Activated T-helper 1 cell treated with anti-CD3 and anti-CD28 coated beads, Interleukin-2, amount 50 U/mL, for 16 hours (primary cell): ENCODE measurements at places on chromosomes 7 and 10.

DNA sequence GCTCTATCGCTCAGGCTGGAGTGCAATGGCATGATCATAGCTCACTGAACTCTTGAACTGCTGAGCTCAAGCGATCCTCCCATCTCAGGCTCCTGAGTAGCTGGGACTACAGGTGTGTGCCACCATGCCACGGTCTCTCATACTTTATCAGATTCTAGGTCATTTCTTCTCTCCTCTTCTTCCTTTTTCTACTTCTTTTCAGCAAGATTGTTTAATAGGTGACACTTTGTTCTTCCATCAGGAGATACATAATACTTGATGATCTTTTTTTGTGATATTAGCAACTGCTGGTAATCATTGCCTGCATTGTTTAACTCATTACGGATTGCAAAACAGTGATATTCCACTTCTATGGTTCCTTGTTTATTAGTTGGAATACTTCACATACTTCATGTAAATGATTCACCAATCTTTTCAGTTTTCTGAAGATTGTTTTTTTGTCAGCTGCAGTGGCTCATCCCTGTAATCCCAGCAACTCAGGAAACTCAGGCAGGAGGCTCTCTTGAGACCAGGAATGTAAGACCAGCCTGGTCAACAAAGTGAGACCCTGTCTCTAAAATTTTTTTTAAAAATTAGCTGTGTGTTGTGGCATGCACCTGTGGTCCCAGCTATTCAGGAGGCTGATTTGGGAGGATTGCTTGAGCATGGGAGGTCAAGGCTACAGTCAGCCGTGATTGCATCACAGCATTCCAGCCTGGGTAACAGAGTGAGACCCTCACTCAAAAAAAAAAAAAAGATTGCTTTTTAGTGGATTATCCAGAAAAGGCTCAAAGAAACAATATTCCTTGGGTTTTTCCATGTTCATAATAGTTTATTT lies 36.2 kb upstream of the CHST3 start:
- DNase-seq, result no peak

DNA sequence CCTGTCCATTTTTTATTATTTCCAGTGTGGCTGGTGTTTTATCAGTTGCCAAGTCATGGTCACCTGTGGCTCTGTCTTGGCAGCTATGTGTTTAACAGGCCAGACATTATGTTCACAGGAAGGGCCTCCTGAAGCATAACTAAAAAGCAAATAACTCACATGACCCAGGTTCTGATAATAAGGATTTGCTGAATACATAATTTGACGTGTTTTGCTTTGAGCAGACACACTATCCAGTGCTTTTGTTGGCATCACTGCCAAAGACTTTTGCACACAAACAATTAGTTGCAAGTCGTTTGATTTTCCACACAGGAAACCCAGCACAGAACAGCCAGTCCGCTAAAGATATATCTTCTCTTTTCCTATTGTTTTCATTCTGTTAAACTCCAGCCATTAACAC lies 173.6 kb downstream of the ARL4A start:
- DNase-seq, result no peak

DNA sequence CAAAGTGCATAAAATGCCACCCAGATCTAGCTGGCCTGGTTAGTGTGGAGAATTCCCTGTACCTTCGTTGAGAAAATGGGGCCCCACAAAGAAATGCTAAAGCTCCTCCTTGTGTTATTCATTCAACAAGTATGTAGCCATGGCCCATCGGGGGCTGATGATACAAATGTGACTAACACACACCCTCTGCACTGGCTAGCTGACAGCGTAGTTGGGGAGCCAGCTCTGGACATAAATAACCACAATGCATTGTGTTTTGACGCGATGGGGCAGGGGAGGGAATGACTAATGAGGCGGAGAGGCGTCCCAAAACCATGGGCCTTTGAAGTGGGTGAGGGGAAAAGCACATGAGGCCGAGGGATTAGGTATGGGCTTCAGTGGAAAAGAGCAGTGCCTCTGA lies 28.2 kb upstream of the ASL start:
- no peak for DNase-seq

DNA sequence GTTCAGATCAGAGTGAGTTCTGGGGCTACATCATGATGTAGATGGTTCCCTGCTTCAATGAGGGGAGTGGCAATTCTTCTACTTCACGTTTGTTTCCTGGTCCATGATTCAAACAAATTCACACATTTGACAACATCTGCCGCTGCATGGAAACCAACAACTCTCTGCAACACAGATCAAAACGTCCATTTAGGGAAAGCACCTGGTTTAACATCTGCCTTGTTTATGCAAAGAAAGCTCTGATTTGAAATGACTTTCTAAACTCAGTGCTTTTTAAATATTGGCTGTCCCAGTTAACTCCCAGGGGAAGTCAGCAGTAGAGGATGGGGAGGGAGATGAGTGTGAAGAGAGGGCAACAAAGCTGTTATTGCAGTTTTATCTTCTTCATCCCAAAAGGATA lies 93.8 kb downstream of the GAD2 start:
- DNase-seq, result no peak

GRCh38 chr7:121795736-121796135 lies 77.2 kb upstream of the PTPRZ1 start:
- no peak for DNase-seq

DNA sequence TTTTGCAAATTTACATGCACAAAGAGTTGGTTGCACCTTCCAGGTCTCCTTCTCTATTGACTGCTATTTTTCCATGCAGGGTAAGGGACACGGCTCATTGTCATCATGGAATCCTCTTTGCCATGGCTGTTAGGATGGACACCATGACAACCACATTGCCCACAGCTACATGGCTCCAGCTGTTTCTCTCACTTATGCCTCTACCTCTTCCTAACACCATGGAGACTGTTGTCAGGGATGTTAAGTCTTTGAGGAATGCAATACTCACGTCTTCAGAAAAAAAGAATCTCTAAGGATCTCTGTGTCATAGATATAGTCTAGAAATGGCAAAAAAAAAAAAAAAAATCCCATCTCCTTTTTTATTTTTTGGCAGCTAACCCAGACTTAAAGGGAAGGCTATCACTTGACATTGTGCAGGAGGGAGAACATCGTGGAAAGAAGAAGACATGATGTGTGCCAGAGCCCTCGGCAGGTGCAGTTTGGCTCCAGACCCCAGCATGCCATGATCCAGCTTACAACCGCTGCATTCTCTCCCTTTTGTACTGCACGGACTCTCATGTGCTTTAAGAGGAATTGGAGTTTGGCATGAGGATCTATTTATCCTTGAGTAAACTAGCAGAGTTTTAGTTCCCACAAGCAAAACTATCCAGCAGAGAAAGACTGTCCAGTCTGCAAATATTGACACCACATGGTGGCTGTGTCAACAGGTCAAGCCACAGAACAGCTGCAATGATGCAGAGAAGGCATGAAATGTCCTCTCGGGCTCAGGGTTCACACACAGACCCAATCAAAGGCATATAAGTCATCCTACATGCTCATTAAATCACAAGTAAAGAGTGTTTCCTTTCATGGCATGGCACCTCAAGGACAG lies 70.8 kb downstream of the FRMD4A start:
- DNase-seq, result no peak

DNA sequence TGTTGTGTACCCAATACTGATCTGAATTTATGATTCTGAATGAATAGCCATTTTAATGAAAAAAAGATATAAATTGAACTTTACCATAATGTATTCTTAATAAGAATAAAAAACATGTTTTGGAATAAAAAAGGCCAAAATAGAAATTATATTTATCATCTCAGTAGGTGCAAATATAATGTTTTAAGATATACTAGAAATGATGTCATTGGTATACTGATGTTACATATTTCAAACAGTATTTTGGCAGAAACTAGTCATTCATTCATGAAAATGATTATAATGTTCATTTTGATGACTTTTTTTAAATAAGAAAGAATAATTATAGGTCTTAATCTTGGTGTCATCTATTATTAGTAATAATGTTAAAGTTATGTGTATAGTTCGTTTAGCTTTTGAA lies 9.2 kb downstream of the PCGF5 start:
- DNase-seq, result no peak

DNA sequence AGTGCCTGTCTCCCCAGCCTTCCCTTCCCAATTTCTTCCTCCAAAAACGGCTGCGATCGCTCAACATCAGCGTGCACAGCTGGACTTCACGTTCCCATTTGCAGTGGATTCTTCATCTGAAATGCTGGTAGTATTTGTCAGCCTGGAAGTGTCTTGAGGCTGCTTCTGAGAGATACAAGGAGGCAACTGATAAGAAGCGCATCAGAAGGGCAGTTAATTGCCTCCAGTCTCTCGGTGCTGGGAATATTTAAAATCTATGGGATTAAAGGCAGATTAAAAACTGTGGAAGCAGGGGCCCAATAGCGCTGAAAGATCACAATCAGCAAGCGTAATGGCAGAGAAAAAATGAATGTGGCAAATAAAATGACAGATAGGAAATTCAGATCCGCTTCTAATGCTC lies 450.0 kb downstream of the GATA3 start:
- no peak for DNase-seq

DNA sequence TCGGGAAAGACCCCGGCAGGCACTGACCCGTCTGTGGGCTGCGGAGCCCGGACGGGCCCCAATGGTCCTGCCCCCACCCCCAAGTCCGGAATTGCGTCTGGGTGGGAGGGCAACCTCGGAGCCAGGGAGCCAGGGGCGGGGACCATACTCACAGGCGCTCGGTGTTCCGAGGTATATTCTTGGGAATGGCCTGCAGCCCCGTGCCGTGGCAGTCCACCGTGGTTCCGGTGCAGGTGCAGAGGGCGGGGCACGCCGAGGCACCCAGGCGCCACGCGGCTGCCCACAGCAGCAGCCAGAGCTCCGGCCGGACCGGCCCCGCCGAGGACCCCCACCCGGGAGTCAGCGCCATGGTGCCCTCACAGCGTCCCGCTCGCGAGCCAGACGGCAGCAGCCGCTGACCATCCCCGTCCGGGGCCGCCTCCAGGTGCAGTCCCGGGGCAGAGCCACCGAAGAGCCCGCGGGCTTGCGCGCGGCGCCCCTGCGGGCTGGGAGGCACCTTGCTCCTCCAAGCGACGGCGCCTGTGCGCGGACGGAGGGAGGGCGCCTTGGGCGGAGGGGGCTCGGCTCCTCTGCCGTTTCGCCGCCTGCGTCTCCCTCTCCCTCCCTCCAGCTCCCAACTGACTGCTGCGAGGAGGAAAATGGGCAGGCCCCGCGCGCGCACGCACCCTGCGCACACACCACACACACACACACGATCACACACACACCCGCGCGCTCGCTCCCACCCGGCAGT lies at the start of gene SLIT1:
Gene SLIT1, minus strand, starts transcription at position 634 of the 733 bp plus-strand sequence. Its CDS starts 285 bp downstream, at position 349.
- no peak for DNase-seq

DNA sequence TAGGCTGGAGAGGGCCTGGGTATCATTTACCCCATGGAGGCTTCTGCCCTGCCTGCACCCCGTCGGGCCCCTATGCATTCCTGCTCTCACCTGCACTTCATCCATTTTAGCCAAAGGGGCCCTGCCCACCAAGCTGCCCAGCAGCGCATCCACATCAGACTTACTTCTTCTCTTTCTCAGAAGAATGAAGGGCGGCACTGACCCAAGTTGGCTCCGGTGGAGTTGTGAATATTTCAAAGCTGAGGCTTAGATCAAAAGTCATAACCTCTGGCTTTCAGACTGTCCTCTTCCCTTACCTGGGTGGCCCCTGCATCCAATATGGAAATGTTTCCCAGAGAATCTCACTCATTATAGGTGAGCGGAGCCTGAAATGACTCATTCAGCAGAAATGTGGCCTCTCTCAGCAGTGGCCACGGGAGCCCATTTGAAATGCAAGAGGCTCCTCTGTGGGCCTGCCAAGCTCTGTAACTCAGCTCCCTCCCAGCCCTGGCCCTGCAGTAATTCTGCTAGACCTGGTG lies 117.6 kb upstream of the TCF7L2 start:
- DNase-seq, result no peak

GRCh38 chr7:70346844-70347462 lies 748.7 kb downstream of the AUTS2 start:
- DNase-seq, result no peak

- no peak for DNase-seq
These were observed 179.8 kb upstream of the SHH start for GRCh38 chr7:155992107-155992506.
